Type B pancreatic cell (in vitro differentiated cells): ENCODE measurements at places on chromosomes 3 and 15.

GRCh38 chr15:99578809-99579208, 13.0 kb downstream of the MEF2A start:
- no peak for DNase-seq

GRCh38 chr3:102492300-102492699, 57.5 kb downstream of the ZPLD1 start:
- no peak for DNase-seq

GRCh38 chr3:23624305-23624704, 181.4 kb upstream of the UBE2E1 start:
- no peak for DNase-seq

- no peak for DNase-seq
Measured at GRCh38 chr3:35088943-35089342, 550.4 kb upstream of the ARPP21 start.

DNA sequence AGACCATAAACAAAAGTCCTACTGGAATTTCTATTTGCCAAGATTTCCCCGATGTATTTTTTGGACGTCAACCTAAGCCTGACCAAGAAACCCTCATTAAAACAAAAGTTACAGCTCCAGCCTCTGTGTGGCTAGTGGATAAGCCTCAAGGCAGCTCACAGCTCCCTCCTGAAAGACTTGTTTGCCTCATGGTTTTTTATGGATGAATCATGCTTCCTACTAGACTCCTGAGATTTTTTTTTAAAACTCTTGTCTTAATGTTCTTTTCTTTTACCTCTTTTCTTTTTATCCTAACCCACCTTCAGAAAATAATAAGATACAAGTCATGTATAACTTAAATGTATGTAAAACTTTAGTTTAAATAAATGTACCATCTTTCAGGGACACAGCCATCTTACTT, 52.4 kb downstream of the SUCNR1 start:
- no peak for DNase-seq

DNA sequence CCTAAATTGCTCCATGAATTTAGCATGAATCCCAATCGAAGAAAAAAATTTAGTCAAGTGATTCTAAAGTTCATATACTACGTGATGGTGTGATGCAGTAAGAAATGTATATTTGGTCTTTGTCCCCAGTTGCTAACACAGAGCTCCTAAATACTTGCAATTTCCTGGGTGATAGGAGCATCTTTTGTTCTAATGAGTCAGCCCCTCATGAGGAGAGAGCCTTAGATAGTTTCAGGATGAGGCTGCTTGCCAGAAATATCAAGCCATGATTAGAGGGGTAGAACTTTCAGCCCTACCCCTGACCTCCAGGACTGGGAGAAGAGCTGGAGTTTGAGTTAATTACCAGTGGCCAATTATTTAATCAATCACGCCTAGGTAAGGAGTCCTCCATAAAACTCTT, 170.2 kb downstream of the PDE8A start:
- no peak for DNase-seq

DNA sequence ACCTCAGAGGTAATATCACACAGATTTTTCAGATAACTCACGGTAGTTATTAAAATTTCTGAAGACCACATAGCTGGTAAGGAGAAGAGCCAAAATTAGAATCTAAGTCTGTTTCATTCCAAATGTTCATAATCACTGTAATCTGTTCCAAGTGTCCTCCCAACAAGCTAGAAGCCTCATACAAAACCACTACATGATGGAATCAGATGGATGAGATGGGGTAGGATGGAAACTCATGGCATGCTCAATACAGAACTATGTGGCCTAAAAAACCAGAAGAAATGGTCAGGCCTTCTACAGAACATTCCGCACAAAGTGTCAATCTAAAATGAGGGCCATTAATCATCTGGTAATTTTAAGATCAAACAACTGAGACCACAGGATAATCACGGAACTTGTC, 91.8 kb downstream of the THBS1 start:
- DNase-seq = no peak

- DNase-seq = no peak
Measured at GRCh38 chr3:165852711-165853110, 15.5 kb upstream of the BCHE start.

DNA sequence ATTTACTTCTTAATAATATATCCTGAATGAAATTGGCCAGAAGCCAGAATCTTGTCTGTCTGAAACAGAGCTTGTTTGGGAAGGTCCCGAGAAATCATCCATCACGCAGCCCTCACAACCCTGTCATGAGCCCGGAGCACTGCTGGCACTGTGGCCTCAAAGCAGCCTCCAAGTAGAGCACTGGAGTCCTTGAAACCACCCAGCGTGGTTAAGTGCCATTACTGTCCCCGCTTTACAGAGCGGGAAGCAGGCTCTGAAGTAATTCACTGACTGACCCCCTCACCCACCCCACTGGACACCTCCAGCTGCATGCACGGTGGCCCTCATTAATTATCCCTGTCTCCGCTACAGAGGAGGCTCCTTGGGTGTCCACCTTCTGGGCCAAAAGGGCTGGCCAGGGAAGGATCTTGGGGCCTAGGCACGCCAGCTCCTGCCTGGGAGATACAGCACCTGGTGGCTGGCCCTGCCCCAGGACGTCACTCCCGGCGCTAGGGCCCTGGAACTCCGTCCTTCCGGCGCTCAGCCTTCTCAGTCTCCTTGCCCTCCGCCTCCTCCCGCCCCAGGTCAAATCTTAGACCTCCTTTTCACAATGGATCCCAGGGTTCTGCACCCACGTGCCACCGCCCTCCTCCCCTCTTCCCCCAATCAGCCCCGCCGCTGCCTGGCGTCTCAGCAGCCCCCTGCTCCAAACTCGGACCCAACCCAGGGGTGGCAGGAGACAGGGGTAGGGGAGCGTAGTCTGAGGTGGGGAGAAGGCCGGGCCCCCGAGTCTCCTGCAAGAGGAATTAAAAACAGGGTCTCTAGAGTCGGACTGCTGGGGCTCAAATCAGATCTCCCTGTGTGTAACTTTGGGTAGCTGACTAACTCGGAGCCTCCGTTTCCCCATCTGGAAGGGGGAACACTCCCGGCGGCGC, 1.1 kb downstream of the TKT start:
- no peak for DNase-seq

DNA sequence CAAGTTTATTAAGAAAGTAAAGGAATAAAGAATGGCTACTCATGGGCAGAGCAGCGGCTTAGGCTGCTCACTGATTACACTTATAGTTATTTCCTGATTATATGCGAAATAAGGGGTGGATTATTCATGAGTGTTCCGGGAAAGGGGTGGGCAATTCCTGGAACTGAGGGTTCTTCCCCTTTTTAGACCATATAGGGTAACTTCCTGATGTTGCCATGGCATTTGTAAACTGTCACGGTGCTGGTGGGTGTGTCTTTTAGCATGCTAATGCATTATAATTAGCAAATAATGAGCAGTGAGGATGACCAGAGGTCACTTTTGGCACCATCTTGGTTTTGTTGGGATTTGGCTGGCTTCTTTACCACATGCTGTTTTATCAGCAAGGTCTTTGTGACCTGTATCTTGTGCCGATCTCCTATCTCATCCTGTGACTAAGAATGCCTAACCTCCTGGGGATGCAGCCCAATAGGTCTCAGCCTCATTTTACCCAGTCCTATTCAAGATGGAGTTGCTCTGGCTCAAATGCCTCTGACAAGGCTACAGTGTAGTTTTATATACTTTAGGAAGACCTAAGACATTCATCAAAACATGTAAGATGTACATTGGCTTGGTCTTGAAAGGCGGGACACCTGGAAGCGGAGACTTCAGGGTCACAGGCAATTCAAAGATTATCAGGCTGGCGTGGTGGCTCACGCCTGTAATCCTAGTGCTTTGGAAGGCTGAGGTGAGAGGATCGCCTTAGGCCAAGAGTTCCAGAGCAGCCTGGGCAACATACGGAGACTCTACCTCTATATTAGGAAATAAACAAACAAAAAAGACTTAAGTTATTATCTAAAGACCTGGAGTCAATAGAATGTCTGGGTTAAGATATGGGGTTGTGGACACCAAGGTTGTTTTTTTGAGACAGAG, 3.2 kb upstream of the BLOC1S6 start:
- no peak for DNase-seq

DNA sequence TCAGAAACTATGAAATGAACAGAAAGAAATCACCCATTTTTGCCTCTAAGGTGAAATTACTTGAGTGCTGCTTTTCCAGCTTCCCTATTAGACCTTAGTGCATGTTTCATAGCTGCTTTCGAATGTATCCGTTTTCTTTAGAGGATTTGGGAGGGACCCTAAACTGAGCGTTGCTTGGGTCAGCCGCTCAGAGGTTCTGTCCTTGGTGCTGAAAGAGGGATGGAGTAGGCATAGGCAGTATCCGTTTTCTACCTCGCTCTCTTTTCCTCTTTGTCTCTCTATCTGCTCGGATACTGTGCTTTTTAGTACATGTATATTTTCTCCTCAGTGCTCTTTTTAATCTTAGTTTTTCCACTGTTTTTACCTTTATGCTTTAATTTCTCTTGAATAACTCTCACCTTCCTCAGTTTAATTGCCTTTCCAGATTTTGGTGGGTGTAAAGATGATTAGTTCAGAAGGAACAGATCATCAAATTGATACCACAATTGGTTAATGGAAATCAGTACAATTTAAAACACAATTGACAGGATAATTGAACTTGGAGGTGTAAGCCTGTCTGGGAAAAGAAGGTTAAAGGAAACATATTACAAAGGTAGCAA, at the start of gene DRD3:
Gene DRD3, minus strand, starts transcription at position 283 of the 599 bp plus-strand sequence. CDS start 7,060 bp downstream, outside the sequence.
- DNase-seq = no peak

- DNase-seq = no peak
Measured at GRCh38 chr3:144865948-144866347, 894.3 kb downstream of the DIPK2A start.

GRCh38 chr15:60584355-60584998, 105.5 kb upstream of the ICE2 start:
- DNase-seq = no peak
